GM23248 (cell line): ENCODE measurements at places on chromosomes 13 and 19. TPM values are rescaled to one million over a fixed set of nuclear protein-coding genes. Genes with fewer than 3 reads are reported as not detected.
A peak's percentile ranks its signal among the peaks of the same experiment; 100 is the strongest.

WASF3 gene
- total RNA-seq = 19.2 and 19.9 TPM in 2 replicates

ADGRE3 gene
- not detected in 2 replicates for total RNA-seq

CLEC17A gene
- total RNA-seq = not detected in 2 replicates

PRRG2 gene
- total RNA-seq = not detected in 2 replicates

PODNL1 gene
- 6.2 and 9.2 TPM in 2 replicates for total RNA-seq

ZNF497 gene
- 0.38 and 0.97 TPM in 2 replicates for total RNA-seq

OR4F17 gene
- not detected in 2 replicates for total RNA-seq

ZNF534 gene
- 0.25 TPM in 1 of 2 replicates, not detected in the other for total RNA-seq

PLVAP gene
- total RNA-seq = not detected in 2 replicates

GPR4 gene
- total RNA-seq = 0.32 TPM in 1 of 2 replicates, not detected in the other

- no peaks in the 10 kb centered on the region for H3K36me3 ChIP-seq
- DNase-seq = peak; percentile 64
- H3K4me3 ChIP-seq = no peak overlapping the region
- H3K27ac ChIP-seq = peak overlapping the region; percentile 90
- H3K27me3 ChIP-seq = no peaks in the 10 kb centered on the region
Observed at GRCh38 chr19:42111811-42112210, 20.4 kb downstream of the POU2F2 start.

GRCh38 chr19:5489551-5489950, 34.3 kb downstream of the ZNRF4 start:
- peak overlapping the region; percentile 46; the same call in 1 of the 2 replicates for H3K4me3 ChIP-seq
- no peak overlapping the region for H3K27ac ChIP-seq
- peaks cover 51% of the 10 kb centered on the region for H3K27me3 ChIP-seq
- peaks cover 7% of the 10 kb centered on the region; the same call in 1 of the 2 replicates for H3K4me1 ChIP-seq

DNA sequence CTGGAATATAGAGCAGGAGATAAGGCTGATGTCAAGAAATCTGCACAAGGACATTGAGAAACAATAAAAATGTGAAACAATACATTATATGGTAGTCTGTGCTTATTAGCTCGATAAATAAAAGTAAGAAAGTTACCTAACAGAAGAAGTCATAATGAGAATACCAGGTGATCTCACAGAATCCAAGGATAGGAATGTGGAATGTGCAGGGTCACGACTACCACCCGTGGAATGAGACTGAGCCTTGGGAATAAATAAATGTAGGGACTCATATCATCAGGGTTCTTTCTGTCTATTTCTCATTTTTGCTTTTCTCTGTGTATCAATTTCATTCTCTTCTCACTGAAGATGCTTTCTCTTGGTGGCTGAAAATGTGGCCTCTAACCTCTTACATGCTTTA, 26.0 kb upstream of the KBTBD7 start:
- DNase-seq = no peak
- no peaks in the 10 kb centered on the region for H3K36me3 ChIP-seq
- H3K27me3 ChIP-seq = no peaks in the 10 kb centered on the region
- H3K27ac ChIP-seq = no peak overlapping the region
- peaks cover 36% of the 10 kb centered on the region for H3K4me1 ChIP-seq
- H3K4me3 ChIP-seq = no peak overlapping the region

GRCh38 chr19:3904233-3904632, 23.7 kb downstream of the ATCAY start:
- H3K4me3 ChIP-seq = no peak overlapping the region
- no peak overlapping the region for H3K27ac ChIP-seq
- H3K4me1 ChIP-seq = no peaks in the 10 kb centered on the region
- peaks cover 8% of the 10 kb centered on the region; the same call in 1 of the 2 replicates for H3K27me3 ChIP-seq
